ENCODE measurements at places on chromosomes 3 and 15.

- peak; percentile 72 for DNase-seq
Measured at GRCh38 chr15:78492872-78493271, 14.5 kb upstream of the HYKK start.

GRCh38 chr15:101190092-101190595, 61.7 kb downstream of the CHSY1 start:
- no peak for DNase-seq

GRCh38 chr3:87182023-87182422, 45.1 kb upstream of the CHMP2B start:
- DNase-seq: no peak

- no peak for DNase-seq
Measured at GRCh38 chr3:140143367-140144069, 208.5 kb downstream of the CLSTN2 start.

- peak; percentile 42 for DNase-seq
Measured at GRCh38 chr3:171950373-171950772, 89.0 kb upstream of the FNDC3B start.

- no peak for DNase-seq
Measured at GRCh38 chr3:73292220-73292619, 230.8 kb downstream of the EBLN2 start.
